ENCODE measurements at places on chromosomes 5 and 9.

DNA sequence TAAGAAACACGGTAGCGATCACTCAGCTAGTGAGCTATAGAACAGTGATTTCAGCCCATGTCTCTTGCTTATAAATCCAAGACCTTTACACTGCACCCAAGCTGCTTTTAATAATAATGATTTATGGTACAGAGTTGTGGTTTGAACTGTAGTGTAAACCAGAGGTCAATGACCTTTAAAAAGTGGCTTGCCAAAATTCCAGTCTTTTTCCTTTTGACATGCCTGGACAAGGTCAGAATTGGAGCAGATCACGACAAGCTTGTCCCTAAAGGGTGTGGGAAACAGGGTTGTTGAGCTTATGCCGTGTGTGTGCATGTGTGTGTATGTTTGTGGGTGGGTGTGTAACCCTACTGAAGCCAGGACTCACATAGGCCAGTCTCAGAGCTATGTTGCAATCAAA, 225.3 kb upstream of the CLINT1 start:
- no peak for DNase-seq

DNA sequence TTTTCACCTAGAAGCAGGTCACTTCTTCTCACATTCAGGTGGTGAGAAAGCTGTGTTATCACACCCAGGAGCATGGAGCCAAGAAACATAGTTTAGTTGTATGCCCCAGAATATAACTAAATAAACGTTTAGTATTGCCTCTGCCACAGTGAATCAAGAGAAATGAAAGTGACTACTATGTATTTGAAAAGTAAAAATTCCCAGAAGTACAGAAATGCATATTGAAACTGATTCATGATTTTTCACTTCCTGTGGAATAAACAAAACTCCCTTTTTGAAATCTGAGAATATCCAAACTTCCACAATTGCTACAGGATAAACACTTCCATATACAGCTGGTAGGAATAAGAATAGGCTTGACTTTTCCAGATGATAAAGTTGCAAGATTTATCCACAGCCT, 15.3 kb upstream of the NINJ1 start:
- DNase-seq = no peak

- no peak for DNase-seq
These were observed 60.4 kb downstream of the DOCK2 start for GRCh38 chr5:169697511-169697890.

DNA sequence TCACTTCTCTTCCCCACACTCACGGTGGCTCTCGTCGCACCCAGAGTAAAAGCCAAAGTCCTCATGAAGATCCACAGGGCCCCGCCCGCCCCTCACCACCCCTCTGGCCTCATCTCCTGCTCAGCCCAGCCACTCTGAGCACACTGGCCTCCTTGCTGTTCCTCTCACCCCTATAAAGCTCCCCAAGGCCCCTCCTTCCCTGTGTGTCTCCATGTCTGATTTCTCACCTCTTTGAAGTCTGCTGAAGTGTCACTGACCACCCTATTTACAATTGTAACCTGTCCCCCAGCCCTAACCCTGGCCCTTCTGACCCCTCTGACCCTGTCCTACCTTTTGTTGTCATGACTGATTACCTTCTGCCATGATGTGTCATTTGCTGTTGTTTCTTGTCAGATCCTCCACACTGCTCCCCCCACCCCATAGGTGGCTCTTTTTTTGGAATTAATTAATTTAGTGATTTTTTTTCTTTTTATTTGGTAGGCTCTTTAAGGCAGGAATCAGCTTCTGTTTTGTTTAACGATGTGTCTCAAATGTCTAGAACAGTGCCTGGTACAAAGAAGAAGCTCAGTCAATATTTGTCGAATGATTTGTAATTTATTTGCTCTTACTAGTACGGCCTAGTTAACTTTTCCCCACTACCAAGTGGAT, 90.2 kb downstream of the IQGAP2 start:
- no peak for DNase-seq

DNA sequence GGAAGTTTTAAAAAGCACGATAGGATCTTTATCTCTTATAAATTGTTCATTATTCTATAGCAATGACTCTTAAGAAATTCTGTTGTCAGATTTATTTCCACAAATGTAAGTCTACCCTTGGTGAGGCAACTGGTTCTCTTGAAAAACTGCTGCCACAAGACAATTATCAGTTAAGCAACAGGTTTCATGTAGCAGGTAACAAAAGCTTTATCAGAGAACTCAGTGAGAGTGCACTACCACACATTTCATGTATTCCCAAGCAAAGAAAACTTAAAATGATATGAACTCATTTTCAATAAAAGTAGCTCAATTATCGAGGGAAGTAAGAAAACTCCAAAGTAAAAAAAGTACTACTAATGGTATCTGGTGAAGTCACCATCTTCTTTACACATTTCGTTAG, 9.4 kb downstream of the NR6A1 start:
- DNase-seq = no peak

GRCh38 chr5:119930490-119930889, 301.1 kb downstream of the FAM170A start:
- DNase-seq = peak; percentile 10

GRCh38 chr5:144368556-144368955, 197.9 kb downstream of the KCTD16 start:
- DNase-seq = no peak

- DNase-seq = no peak
These were observed 73.7 kb downstream of the SPATA31D1 start for GRCh38 chr9:82062245-82062644.

DNA sequence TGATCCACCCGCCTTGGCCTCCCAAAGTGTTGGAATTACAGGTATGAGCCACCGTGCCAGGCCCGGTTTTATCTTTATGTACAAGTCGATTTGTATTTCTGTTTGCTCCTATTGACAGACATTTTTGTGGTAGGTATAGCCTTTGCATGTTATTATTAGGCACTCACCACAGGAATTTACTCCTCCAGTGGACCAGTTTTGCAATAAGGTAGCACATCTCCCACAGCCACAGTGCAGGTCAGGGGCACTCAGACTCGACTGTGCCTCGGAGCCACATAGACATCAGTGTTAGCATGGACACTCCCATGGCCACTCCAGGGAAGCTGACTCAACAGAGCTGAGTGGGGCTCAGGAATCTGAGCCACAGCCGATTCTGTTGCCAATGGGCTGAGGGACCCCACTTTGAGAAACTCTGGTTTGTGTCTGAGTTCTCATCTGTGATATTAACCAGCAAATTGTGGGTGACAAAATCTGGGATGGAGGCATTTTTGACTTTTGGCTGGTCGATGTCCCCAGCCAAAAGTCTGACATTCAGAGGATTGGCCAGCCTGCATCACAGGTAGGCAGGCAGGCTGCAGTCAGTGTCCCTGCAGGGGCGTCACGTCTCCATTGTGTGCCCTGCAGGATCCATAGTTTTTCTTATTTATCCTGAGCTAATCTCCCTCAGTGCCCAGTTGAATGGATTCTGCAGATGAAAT, 15.0 kb upstream of the SHB start:
- no peak for DNase-seq

- DNase-seq = no peak
These were observed 338.5 kb downstream of the GADD45G start for GRCh38 chr9:89943309-89943708.

DNA sequence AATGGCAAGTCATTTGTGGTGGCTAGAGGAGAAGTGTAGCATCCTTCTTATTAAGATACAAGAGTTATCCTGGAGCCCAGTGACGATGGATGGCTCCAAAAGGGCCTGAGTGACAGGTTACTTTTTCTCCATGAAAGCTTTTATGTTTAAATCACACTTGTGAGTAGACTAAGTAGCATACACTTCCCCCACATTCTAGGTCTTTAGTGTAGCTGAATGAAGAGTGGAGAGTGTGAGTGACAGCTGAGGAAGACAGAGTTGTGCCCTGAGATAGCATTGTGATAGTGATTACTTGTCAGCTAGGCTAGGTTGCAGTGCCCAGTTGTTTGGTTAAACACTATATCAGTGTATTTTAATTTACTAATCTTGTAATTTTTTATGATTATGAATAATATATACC, 337.8 kb downstream of the TENT4A start:
- no peak for DNase-seq

DNA sequence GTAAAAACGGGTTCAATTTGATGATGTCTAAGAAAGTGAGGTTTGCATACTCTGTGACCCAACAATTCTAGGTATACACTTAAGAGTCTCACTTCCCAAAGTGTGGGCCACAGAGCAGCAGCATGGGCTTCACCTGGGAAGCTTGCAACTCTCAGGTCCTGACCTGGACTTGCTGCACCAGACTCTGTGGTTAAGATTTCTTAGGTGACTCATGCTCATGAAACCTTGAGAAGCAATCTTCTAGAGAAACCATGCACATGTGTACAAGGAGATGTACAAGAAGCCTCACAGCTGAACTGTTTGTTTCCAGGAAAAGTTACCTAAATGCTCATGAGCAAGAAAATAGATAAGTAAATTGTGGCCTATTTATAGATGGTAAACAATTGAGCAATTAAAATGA, 30.0 kb downstream of the DNAJC21 start:
- DNase-seq = no peak

- no peak for DNase-seq
These were observed 10.2 kb downstream of the OR2V1 start for GRCh38 chr5:181120761-181121160.

DNA sequence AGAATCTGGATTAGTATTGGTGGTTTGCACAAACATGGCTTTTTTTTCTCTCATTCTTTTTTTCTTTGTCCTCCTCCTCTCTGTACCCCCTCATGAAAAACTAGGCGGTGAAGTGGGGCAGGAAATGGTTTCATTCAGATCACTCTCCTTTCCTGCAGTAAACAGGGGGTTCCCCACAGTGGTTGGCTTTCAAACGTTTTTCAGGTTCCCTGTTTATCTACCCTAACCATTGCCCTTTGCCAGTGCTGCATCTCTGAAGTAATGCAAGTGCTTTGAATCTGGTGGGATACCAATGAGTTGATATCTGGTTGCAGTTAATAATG, 29.8 kb downstream of the NR4A3 start:
- no peak for DNase-seq

- DNase-seq = no peak
These were observed 9.7 kb upstream of the LVRN start for GRCh38 chr5:115952588-115952987.

Measured in hippocampal formation (tissue), 2 donors.